ENCODE measurements at places on chromosomes 12 and 14.

- DNase-seq = no peak
Observed at GRCh38 chr12:120814903-120815429, 89.2 kb downstream of the SPPL3 start.

GRCh38 chr12:128940090-128940888 lies 87.0 kb downstream of the GLT1D1 start:
- DNase-seq = no peak

GRCh38 chr12:22935501-22935900 lies 310.5 kb downstream of the ETNK1 start:
- DNase-seq = no peak

- peak; percentile 76 for DNase-seq
Observed at GRCh38 chr14:102819176-102819628, 42.0 kb downstream of the TRAF3 start.

- no peak for DNase-seq
Observed at GRCh38 chr12:56749853-56750252, 2.3 kb downstream of the PRIM1 start.

DNA sequence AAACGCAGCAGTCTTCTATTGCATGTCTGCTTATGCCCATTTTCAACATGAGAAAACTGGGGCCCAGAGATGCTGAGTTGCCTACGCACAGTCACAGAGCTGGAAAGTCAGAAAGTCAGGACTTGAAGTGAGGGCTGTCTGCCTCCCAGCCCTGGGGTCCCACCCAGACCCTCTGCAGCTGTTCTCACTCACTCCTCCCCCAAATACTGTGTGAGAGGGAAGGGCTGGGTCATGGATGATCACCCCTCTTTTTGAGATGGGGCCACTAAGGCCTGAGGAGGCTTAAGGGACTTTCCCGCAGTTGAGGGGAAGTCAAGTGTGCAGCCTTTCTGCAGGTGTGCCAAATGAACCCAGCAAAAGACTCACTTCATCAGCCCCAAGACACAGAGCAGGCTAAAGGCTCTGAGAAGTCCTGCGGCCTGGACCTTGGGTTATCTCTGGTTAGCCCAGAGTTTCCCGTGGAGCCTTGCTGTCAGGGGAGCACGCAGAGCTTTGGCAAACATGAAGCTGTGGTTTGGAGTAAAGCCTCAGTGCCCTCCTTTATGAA lies 18.7 kb downstream of the DTX1 start:
- peak; percentile 84 for DNase-seq

- DNase-seq = no peak
Observed at GRCh38 chr12:65961190-65962035, 137.1 kb downstream of the HMGA2 start.

DNA sequence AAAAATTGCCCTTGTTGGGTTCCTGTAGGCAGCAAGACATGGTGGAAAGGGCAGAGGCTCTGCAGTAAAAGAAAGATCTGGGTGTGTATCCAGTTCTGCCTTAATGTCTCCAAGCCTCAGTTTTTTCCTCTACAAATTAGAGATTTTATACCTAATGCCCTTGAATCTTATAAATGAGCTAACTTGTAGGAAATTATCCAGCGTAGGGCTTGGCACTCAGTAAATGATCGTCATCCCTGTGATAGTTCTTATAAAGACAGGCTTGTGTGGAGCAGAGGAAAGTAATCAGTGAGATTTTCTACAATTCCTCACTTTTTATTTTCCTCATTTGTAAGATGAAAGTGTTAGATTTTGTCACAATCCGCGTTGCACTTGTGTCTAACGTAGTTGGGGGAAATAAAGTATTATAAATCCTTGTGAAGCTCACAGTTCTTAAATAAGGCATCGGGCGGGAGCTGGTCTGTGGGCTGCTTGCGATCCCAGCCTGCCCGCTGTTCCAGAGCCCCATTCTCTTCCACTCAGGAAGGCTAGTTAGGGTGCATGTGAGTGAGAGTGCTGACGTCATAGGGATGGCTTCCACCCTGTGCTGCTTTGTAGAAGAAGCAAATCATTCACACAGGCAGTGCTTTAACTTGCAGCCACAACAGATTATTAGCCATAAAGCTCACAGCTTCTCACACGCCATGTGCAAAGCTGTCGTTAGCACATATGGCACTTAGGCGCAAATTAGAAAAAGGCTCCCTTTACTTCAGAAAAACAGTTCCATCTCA lies 87.6 kb downstream of the EML1 start:
- no peak for DNase-seq

- DNase-seq = no peak
Observed at GRCh38 chr14:89432226-89432625, 15.2 kb upstream of the FOXN3 start.

DNA sequence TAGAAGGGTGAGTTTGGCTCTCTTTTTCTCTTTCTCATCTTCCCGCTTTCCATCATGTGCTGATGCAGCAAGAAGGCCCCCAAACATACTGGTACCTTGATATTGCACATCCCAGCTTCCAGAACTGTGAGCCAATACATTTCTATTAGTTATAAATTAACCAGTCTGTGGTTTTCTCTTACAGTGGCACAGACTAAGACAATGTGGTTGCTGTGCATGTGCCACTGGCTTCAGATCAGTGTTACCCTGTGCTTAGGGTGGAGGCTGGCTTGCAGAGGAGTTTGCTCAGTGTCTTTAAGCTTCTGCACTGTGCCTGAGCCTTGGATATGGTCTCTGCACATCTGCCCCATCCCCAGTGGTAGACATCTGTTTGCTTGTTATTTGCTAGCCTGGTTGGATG lies 5.5 kb downstream of the IFI27L2 start:
- DNase-seq = no peak

- DNase-seq = no peak
Observed at GRCh38 chr14:52895000-52895399, 55.9 kb downstream of the FERMT2 start.
